NCI-H345 (cell line): ENCODE measurements at places on chromosomes 7 and 10.

DNA sequence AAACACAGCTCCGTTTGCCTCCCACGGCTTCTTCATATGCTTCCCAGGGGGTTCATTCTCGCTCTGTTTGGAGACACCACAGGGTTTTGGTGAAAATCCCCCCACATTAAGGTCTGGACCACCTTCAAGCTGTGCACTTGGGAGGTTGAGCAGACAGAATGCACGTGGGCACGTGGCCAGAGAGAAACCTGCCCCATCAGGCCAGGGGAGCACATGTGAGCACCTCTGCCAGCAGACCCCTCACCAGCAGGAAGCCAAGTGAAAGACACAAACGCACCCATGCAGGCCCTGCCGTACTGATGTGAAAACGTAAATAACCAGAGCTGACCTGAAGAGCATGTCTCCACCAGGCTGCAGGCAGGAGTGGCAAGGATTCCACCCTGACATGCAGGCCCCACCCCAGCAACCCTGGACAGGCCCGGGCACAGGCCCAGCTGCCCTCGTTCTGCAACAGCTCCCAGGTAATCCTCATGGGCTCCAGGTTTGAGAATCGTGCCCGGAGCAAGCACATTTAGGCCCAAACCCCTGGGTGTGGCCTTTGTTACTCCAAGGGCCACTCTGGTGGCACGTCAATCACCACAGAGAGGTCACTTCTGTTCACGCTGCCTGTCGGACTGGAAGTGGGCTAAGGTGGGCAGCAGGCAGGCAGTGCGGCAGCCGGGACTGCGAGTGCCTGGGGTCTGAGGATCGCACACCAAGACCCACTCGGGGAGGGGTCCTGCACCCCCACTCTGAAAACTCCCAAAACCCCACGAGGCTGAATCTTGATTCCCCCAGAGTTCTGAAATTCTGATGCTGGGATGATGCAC is 184.4 kb downstream of the PTPRN2 start:
- DNase-seq: no peak

DNA sequence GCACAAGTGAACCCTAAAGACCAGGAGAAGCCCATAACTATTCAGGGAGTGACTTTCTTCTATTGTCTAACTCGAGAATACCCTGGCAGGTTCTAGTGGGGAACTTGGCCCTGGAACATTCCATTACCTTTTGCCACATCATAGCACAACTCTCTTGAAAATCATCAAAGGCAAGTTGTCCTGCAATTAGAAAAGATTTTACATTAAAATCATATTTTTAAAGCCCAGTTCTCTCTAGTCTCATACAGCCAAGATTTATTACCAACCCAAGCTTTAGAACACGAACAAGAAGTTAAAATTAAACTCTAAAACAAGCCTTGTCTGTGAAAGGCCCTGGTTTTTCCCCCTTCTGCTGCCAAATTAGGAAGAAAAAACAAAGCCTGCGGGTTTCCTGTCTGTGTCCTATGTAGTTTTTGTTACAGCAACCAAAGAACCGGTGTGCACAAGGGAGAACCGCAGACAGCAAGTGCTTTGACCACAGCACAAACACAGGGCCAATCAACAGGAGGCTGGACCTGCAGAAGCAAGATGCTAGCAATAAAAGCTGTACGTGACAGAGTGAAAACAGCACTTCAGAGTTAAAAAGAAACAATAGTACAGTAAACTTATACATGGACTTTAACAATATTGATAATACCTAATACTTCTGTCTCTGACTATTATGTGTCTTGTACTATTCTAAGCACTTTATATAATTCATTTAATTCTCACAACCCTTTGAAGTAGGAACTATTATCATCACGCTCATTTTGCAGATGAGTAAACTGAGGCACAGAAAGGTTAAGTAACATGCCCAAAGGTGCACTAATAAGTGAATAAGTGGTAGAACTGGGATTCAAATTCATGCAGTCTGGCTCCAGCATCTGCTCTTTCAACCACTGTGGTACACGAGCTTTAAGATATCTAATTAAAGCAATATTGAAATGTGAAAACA is 65.8 kb downstream of the STK17A start:
- DNase-seq: no peak

DNA sequence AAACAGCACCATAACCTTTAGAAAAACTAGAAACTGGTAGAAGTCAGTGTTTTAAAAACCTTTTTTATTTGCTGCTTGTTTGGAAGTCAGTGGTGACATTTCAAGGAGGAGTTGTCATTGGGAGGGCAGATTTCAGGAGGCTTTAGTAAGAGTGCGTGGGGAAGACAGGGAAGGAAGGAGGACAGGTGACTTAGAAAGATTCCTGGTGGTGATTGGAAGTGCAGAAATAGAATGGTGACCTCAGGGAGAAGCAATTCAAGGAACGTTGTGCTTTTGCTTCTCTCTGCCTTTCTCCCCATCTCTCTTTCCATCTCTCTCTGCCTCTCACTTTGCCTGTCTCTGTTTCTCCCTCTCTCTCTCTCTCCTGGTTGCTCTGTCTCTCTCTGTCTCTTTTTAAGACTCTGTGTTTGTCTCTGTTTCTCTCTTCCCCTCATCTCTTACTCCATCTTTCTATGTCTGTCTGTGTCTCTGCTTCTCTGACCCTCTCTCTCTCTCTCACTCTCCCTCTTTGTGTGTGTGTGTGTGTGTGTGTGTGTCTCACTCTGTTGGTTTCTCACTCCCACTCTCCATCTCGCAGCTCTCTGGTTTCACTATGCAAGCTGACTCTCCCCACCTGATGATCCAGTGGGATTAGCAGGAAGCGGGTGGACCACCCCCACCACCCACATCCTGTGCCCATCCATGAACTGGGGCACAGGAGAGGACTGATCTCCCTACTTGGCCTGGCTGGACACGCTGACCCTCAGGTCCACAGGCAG is 10.9 kb upstream of the PFKP start:
- DNase-seq: no peak

DNA sequence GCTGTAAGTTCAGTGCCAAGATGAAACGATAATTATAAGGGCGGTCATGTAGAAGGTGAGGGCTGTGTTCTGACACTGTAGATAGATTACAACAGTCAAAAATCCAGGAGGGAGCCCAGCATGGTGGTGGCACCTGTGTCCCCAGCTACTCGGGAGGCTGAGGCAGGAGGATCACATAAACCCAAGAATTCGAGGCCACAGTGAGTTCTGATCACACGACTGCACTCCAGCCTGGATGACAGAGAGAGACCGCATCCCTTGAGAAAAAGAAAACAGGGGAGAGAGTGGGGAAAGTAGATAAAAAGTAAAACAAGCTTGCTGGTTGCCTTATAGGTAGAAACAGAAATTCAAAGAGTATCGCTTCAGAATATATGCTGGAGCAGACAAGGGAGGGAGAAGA is 52.1 kb downstream of the KCNH2 start:
- DNase-seq: no peak

GRCh38 chr10:101607124-101607523 is 19.0 kb downstream of the DPCD start:
- DNase-seq: no peak

DNA sequence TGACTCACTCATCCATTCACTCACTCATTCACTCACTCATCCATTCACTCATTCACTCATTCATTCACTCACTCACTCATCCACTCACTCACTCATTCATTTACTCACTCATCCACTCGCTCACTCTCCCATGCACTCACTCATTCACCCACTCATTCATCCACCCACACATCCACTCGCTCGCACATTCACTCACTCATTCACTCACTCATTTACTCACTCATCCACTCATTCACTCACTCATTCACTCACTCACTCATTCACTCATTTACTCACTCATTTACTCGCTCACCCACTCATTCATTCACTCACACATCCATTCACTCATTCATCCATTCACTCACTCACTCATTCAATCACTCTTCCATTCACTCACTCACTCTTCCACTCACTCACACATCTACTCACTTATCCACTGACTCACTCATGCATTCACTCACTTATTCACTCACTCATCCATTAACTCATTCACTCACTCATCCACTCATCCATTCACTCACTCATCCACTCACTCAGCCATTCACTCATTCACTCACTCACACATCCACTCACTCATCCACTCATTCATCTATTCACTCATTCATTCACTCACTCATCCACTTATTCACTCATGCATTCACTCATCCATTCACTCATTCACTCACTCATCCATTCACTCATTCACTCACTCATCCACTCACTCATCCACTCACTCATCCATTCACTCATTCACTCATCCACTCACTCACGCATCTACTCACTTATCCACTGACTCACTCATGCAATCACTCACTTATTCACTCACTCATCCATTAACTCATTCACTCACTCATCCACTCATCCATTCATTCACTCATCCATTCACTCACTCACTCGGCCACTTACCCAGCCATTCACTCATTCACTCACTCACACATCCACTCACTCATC is 74.0 kb downstream of the CARD11 start:
- no peak for DNase-seq

DNA sequence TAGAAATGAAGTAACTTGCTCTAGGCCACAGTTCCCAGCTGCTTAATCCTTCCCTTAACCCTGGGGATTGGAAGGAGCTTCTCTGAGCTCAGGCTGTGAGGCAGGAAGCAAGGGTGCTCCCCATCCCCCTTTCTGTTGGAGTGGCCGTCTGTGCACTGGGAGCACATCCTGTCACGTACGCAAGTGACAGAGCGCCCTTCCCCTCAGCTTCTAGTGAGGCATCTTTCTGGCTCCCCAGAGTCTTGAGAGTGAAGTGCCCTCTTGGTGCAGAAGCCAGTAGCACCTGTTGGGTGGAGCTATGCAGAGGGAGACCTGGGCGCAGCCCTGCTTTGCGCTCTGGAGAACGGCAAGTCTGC is 47.8 kb downstream of the SHH start:
- no peak for DNase-seq

GRCh38 chr7:29945259-29945809 is 44.3 kb downstream of the SCRN1 start:
- DNase-seq: no peak

DNA sequence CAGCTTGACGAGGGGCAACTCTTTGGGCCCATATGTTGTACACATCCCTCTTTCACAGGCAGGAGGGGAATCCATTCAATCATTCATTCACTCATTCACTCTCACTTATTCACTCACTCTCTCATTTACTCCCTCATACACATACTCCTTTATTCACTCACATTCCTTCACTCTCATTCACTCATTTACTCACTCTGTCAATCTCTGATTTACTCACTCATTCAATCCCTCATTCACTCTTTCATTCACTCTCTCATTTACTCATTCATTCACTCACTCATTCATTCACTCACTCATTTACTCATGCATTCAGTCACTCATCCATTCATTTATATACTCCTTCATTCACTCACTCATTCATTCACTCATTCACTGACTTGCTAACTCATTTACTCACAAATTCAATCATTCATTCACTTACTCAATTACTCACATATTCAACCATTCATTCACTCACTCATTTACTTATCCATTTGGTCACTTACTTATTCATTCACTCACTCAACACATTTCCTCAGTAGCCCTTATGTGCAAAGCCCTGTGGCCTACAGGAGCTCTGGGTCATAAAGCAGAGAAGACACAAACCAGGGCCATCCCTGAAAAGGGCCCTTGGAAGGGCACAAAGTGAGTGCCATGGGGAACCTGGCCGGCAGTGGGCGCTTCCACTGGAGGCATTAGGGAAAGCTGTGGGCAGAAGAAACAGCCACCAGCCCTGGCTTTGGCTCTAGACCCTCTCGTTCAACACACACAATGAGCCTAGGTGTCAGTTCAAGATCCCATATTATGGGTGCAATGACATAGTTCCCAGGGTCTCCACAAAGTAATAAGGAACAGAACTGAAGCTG is 26.0 kb downstream of the HIP1 start:
- DNase-seq: no peak

DNA sequence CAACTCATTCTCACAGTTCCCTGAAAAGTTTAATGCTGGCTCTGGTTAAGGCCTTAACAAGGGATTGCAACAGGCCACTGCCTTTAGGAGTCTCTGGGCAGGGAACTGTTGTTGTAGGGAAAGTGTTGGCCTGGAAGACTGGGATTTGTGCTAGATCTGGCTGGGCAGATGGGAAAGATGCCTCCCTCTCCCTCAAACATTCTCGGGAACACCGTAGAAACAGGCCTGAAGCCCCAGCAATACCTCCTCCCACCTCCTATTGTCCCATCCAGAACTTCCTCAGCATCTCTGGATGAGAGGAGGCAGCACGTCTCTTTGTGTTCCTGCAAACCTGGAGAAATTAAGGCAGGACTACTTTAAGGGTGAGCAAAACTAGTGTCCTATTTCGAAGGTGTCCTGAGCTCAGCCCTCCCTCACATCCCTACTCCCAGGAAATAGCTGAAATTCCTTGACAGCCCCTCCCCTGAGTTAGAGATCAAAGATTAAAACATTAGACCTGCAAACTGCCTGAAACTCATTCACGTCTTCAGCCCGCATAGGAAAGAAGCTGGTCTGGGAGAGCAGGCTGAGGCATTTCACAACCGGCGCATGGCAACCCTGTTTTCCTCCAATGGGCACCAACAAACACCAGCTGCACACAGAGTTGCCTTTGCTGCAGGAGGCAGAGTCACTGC is 10.9 kb upstream of the MAP3K8 start:
- DNase-seq: no peak

DNA sequence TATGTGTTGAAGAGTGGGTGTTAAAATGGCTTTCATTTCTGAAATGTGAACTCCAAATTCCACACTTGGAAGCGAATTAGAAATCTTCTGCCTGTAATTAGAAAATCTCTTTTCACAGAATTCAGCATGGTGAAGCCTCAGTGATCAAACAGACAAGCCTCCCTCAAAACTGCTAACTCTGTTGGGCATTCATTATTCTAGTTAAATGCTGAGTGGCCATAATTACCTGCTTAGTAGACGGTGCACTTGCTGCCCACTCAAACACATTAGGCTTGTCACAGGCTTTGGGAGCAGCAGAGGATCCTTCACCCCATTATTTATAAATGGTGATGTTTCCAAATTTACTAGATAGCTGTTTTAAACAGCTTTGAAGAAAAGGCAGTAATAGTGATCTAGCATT is 177.2 kb upstream of the PCLO start:
- DNase-seq: no peak

GRCh38 chr10:110918643-110919348 is at the start of gene BBIP1:
Gene BBIP1, minus strand, starts transcription at chr10:110919180. Its CDS starts 1,023 bp downstream, at chr10:110918157.
- peak; percentile 99 for DNase-seq

GRCh38 chr7:140239653-140239935 is 62.8 kb upstream of the KDM7A start:
- no peak for DNase-seq

- peak; percentile 80 for DNase-seq
These were observed 449.6 kb downstream of the GRM8 start for GRCh38 chr7:126803060-126803665.

DNA sequence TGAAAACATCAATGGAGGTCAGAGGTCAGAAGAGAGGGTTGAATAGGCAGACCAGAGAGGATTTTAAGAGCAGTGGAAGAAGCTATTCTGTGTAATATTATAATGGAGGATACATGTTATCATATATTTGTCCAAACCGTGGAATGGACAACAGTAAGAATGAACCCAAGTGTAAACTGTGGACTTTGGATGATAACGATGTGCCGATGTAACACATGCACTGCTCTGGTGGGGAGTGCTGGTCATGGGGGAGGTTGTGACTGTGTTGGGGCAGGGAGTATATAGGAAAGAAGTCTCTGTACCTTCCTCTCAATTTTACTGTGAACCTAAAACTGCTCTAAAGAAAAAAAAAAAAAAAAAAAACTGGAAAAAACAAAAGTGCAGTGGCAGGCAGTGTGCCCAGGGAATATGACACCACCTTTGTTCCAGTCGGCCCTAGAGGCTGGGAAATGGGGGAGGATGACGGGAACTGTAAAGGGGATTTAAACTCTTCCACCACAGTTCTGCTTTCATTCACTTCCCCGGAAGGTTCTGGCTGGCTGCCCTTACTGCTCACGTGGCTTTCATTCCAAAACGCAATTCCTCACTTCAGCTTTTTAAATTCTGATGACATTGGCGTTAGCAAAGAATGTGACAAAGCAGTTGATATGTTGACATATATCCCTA is 113.7 kb upstream of the ANKRD1 start:
- no peak for DNase-seq
